ENCODE measurements at places on chromosomes 6 and 20. TPM values are rescaled to one million over a fixed set of nuclear protein-coding genes. Genes with fewer than 3 reads are reported as not detected.

DNA sequence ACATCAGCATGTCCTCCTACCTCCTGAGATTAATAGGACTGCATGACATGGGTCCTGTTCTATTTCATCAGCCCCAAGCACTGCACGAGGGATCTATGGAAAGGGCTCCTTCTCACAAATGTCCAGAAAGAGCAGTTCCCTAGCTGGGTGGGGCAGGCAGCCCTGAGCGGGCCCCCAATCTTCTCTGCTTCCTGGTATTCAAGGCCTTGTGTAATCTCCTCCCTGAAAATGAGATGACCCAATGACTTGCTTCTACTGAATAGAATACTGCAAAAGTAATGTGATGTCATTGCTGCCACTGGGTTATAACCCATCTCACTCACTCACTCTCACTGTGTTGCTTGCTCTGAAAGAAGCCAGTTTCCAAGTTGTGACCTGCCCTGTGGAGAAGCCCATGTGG lies 126.4 kb downstream of the OPRM1 start:
- no peak for DNase-seq

DNA sequence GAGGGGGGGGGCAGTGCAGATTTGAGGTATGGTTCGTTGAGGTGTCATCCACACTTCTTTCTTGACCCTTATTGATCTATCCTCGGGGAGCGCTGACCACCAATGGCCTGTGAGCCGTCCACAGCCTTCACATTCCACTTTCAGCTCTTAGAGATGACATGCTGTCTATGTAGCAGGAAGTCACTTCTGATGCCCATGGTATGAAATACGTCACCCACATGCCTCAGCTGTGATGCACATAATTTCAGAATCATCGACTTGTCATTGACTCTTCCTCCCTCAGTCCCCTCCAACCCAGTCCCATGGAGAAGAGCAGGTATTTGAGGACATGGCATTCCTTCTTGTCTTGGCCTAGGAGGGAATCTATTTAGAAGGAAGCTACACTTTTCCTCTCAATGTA lies 4.7 kb upstream of the ADGRF5 start:
- DNase-seq: no peak

Gene ARMH2
- not detected for total RNA-seq

Gene MACROD2
- total RNA-seq: 4.2 TPM

Gene LGSN
- total RNA-seq: not detected
